ENCODE measurements at places on chromosomes 7 and 10. TPM values are rescaled to one million over a fixed set of nuclear protein-coding genes. Genes with fewer than 3 reads are reported as not detected.

DNA sequence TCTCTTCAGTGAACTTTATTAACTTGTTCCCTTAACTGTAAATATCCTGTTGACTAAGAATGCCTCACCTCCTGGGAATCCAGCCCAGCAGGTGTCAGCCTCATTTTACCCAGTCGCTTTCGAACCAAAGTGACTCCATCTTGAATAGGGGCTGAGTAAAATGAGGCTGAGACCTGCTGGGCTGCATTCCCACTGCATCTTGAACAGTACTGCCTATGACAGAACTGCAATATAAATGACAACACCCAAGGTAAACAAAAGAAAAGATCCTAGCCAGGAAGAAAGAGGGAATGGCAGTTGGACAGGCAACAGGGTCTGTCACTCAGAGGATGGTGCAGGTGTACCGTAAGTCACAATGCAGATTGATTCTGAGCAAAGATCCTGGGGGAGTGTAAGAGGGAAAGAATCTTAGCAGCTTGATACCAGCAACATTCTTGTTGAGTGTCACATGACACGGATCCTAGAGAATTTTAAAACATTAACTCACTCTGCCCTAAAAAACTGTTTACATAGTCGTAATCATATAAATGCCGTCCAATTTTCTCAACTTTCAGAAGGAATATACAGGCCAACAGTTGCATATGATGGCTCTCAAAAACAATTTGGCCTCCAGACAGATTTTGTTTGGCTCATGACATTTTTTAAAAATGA lies 4.4 kb upstream of the FAM107B start:
- DNase-seq, result peak; percentile 80

GRCh38 chr7:18703685-18704084 lies 208.1 kb downstream of the HDAC9 start:
- no peak for DNase-seq

DNA sequence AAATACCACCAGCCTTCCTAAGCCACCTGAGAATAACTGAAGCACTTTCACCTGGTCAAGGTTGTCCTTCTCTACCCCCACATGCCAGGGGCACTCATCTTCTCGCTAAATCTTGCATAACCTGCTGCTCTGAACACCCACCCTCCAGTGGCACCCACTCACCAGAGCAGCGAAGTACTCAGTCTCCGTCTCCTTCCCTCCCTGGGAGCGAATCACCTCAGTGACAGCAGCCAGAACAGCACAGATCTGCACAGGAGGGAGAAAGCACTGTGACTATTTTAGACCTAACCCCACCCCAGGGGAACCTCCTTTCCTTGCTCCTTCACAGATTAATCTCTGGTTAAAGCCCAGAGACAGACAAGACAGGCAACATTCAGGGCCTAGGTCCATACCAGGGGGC lies 5.1 kb downstream of the RRP12 start:
- no peak for DNase-seq

DNA sequence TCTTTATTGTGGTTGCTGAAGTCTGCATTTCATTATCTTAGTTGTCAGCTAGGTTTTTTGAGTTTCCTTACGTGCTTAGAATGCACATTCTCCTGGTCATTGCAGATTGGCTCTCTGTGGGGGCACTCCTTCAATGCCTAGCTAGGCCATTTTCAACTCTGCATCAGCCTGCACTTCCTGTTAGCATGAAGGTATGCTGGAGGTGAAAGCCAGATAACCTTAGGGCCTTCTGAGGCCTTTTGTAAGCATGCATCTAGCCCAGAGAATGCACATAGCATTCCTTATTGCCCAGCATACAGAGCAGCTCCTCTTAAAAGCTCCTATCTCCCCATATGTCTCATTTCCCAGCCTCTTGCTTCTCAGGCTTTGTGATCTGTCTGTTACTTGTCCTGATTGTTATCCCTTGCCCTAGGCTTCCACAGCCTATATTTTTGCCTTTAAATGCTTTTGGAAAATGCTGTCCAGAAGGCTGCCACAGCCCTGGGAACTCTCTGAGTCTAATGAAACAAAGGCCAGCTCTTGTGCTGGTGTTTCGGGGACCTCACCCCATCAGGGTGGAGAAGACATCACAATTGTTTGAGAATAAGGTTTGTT lies 108.1 kb upstream of the IGFBP3 start:
- DNase-seq, result no peak

GRCh38 chr10:42112331-42113157 lies 525.8 kb downstream of the ZNF33B start:
- no peak for DNase-seq

DNA sequence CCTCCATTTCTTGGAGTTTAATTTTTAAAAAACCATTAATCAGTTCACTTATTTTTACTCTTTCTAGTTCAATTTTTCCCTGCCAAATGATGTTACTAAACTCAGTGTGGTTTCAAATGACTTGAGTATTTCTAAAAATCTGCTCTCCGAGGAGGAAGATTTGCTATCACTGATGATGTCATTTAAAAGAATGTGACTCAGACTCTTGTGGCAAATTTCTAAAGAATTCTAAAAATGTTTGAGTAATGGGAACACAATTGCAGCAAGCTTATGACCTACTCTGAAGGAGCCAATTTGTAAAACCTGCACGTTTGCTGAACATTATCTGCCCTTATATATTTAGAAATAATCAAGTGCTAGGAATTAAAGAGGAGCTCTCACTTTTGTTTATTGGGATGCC lies 88.6 kb downstream of the SPAG6 start:
- peak; percentile 96 for DNase-seq

- no peak for DNase-seq
Measured at GRCh38 chr10:111762114-111762513, 421.5 kb downstream of the GPAM start.

DNA sequence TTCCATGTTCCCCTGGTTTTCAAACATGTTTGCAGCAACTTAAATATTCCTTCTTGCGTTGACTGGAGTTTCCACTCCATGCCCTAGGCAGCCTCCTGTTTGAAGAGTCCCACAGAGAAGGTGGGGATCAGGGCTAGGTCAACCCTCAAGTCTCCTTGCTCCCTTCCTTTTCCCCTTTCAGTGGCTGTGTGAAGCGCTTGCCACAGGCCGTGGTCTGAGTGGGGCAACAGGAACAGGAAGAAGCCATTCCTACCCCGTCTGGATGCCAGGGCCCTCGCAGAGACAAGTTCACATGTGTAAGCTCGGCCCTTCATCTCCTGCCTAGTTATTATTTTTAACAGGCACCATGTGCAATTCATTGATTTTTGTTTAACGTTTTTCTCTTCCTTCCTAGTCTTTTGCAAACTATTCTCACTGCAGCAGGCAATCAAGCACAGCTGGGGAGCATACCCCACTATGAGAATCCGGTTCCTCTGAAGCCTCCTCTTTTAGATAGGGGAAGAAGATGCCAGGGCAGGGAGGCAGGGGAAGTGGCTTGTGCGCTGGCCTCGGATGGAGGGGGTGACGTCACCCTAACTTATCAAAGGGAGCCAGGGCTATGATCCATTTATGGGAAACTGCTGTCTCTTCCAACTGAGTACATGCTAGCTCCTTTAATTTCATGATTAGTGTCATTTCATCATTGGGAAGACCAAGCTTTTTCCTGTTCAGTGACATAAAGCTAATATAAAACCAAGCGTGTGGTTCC lies 64.2 kb downstream of the PRLHR start:
- no peak for DNase-seq

DNA sequence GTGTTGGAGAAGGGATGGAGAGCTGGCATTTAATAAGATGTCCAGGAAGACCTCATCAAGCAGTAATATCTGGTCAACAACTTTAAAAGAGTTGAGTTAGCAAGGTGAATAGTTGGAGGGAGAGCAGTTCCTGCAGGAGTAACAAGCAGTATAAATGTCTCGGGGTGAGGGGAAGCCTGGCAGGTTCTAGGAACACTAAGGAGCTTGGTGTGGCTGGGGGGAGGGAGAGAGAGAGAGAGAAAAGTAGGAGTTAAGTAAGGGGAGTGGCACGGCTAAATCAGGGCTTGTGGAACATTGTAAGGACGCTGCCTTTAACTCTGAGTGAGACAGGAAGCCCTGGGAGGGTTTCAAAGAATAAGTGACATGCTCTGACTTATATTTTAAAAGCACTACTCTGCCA lies 22.0 kb upstream of the LAMB4 start:
- DNase-seq, result no peak

DNA sequence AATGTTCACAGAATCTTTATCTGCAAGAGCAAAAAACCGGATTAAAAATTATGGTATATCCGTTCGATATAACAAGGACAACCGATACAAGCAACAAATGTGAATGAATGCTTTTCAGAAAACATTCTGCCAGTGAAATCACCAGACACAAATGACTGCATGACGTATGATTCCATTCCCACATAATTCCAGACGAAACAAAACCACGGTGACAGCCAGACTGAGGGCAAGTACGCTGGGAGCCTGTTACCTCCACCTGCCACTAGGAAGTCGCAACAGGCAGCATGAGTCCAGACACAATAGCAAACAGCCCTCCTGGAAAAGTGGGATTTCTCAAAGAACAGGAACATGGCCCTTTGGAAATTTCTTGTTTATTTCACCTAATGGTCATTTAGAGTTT lies 41.7 kb downstream of the MAD1L1 start:
- no peak for DNase-seq

- DNase-seq, result no peak
Measured at GRCh38 chr10:35237766-35238512, 98.4 kb upstream of the CCNY start.

CALHM1 gene
- not detected for total RNA-seq

CD36 gene
- total RNA-seq, result 0.54 TPM

NPY4R gene
- total RNA-seq, result 0.83 TPM

HTR5A gene
- total RNA-seq, result not detected
